ENCODE measurements at places on chromosomes 7 and 10.

- no peak for DNase-seq
Observed at GRCh38 chr7:86776136-86776535, 132.4 kb downstream of the GRM3 start.

GRCh38 chr7:142418326-142418725 is 160.5 kb upstream of the PRSS58 start:
- DNase-seq = no peak

DNA sequence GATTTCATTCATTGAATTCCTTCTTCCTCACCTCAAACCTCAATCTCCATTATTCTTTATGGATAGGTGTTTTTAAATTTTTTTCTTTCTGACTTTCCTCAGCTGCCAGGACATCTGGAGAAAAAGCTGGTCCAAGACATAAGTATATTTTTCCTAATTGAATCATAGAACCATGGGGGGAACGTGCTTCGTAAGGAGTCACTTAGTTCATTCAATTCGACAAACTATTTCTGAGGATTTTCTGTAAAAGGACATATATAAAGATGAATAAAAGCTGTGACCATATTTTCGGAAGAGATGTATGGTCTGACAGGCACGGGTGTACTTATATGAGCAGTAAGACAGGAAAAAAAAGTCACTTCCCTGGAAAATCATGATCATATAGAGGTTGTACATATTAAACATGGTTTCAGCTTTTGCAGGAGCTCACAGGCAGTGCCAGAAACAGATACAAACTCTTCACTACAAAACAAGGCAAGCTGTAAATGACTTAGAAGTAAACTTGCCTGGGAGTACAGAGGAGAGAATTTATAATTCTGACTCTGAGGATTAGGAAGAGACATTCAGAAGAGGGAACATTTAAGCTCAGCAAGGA is 88.2 kb upstream of the EGR2 start:
- no peak for DNase-seq

GRCh38 chr7:30252885-30253795 is 31.3 kb upstream of the ZNRF2 start:
- no peak for DNase-seq

DNA sequence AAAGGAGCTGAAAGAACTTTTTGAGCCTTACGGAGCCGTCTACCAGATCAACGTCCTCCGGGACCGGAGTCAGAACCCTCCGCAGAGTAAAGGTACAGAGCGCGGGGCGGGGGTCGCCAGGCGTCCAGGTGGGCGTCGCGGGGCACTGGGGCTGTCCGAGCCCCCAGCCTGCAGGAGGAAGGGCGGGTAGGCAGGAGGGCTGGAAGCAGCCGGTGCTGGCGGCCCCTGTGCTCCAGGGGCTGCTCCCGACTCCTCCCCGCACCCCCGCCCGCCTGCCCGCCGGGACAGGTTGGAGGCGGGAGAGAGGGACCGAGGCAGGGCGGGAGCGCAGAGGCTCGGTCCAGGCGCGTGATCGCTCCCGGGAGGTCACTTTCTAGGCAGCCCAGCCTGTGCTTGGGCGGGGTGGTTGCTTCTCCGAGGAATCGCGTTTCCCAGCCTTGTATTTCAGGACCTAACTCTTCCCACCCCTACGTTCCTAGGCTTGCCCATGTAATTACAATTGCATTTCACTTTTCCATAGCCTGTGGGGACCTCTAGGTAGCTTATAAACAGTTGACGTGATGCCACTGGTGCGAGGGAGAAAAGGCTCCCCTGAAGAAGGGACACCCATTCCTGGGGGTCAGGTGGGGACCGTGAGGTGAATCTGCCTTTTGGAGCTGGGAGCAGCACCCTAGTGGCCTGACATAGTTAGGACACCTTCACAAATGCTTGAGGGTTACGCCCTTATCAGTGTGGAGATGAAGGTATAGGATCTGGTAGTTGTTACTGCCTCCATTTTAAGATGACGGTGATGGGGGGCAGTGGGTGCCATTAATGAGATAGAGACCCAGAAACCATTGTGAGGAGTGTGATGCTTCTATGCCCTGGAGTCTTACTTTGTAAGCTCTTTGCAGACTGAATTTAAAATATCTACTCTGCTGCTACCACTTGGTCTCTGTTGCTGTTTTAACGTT is 148.2 kb downstream of the CELF2 start:
- no peak for DNase-seq

DNA sequence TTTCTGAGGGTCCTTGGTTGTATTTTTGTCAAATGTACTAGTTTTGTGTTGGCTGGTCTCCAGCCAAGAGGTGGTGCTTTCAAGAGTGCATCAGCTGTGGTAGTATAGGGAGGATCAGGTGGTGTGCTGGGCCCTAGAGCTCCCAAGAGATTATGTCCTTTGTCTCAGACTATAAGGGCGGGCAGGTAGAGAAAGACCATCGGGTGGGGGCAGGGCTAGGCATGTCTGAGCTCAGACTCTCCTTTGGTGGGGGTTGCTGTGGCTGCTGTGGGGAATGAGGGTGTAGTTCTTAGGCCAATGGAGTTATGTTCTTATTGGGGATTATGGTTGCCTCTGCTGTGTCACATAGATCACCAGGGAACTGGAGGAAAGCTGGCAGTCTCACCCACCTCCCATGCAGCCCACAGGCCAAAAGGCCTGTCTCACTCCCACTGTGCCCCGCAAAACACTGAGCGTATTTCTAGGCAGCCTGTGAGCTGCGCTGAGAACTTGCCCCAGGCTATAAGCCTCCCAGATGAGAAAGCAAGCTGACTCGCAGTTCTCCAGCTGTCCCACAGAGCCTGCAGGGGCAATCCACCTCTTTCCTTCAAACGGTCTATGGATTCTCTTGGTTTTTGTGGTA is 1066.7 kb downstream of the GRM8 start:
- no peak for DNase-seq

DNA sequence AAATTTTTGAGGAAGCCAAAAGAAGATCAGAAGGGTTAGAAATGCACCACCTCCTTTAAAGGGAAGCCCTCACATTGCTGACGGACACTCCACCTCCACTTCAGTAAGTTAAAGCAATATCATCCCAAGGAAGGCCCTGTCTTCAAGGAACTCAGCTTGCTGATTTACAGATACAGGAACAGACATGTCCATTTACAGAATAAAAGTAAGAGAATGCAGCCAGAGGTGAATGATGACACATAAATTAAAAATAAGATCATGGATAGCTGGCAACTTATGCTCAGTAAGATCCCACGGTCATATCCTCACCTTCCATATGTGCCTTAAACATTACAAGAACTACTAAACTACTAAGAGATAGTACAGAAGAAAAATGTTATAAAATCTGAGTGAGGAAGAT is 20.4 kb downstream of the GRB10 start:
- DNase-seq = no peak

- no peak for DNase-seq
Observed at GRCh38 chr7:77944183-77945182, 145.9 kb downstream of the PHTF2 start.

DNA sequence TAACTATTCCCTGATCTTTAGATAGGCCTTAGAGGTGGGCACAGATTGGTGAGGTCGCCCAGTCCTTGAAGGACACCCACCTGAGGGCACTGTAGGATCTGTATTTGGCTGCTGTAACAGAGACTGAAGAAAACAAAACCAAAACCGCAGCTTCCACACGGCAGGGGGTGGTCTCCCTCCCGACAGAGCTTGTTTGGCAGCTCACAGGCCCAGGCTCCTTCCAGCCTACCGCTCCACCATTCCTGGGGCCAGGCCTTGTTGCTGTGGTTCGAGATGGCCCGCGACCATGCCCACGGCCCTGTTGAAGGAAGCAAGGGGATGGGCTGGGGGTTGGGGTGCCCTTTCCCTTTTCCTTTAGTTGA is 30.4 kb downstream of the ZNF783 start:
- DNase-seq = no peak

GRCh38 chr10:14276210-14276609 is 54.5 kb downstream of the FRMD4A start:
- DNase-seq = no peak

DNA sequence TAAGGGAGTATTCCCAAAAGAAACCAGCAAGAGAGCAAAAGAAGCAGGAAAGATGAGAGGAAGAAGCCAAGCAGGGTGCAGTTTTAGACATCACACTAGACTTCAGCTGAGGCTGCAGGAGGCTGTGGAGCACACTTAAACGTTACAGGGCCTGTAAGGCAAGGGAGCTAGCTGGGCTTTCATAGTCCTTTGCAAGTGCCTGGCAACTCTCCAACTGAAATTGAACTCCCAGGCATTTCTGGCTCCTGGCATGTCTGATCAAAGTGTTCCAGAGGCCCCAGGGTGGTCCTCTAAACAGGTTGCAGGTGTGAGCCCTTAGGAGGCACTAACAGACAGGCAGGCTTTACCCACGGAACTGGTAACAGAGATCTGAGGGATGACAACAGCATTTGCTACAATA is 750.2 kb downstream of the XPNPEP1 start:
- DNase-seq = no peak

DNA sequence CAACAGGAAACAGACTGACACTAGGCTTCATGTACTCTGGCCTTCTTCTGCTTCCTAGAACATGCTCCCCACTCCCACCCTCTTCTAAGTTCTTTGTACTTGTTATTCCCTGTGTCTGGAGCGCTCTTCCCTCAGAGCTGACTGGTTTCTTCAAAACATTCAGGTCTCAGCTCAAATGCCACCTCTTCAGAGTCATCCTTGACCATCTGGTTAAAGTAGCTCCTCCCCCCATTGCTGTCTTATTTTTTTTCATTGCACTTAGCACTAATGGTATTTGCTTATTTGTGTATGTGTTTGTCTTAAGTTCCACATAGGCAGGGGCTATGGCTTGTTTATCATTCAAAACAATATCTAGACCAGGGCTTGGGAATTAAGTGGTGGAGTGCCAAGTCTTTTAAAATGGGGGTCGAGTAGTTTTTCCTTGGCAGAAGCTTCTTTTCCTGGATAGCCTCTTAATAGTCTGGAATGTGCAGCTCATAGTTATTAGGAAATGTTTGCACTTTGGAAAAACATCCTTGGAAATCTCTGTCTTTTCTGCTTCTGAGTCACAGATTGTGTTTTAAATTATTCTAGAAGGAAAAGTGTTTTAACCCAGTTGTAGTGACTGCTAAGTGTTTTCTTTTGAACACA is 60.0 kb downstream of the RALA start:
- DNase-seq = no peak

DNA sequence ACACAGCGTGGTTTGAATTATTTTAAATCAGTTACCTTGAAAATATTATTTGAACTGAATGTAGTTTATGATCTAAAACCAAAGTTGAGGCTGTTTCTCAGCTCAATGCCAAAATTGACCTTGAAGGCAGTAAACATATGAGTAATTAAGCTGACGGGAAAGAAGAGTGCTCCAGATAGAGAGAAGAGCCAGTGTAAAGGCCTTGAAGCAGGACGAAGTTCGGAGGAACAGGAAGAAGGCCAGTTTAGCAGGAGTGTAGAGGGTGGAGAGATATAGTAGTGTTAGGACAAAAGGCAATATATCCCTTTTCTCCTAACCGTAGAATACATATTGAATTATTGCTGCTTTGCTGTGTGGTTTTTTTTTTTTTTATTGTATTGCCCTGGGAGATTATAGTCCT is 63.2 kb downstream of the CYP51A1 start:
- no peak for DNase-seq

DNA sequence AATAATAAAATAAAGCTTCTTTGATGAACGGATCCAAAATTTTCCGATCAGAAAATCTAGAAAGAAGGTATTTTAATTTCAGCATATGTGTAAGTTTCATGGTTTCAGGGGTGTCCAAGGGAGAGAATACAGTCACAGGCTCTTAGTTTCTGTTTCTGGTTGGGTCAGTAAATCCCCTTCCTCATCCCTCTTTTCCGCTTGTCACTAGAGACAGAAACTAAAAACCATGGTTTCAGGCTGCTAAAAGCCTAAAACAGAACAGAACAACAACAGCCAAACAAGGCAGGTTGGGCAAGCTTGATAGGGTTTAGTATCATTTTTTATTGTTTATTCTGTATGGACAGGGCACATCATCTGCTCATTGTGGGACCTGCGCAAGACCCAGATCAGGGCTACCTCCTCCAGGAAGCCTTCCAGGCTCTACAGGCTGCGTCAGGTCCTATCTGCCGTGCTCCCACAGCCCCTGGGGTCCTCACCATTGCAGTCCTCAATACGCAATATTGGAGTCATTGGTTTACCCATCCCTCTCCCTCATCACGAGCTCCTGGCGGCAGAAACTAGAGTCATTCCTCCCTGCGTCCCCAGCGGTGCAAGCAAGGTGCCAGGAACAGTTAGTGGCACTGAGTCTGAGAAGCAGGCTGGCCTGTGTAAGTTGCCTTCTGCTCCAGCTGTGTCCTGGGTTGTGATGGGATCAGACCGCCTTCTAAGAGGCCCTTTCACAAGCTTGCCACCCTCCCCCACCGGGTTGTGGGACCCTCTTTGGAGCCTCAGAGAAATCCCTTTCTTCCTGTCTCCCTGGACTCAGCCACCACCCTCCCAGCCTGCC is 70.2 kb upstream of the CUX1 start:
- no peak for DNase-seq

- no peak for DNase-seq
Observed at GRCh38 chr10:77253556-77254064, 384.0 kb downstream of the KCNMA1 start.

DNA sequence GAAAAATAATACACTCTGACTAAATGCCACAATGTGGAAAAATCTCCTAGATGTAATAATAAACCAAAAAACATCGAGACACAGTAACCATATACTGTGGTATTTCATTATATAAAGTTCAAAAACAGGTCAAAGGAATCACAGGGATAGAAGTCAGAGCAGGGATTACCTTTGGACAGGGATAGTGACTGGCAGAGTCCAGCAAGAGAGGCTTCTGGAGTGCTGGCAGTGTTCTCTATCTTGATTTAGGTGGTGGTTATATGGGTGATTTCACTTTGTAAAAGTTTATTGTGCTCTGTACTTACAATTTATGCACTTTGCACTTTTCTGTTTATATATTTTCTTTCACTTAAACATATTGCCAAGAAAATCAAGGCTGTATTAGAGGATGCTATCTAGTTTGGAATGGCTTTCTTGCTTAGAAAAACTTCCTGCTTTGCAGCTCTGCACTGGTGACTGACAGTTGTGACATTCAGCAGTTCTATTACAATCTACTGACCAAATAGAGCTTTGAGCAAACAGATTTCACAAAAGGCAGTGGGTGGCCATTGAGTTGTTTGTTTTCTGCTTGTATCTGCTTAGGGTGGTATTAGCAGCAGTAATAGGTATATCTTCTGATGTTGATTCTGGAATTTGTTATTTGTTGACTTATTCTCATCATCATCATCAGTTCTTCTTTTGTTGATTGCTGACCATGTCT is 263.6 kb upstream of the LRGUK start:
- no peak for DNase-seq

- DNase-seq = no peak
Observed at GRCh38 chr7:150955519-150956394, 22.4 kb downstream of the KCNH2 start.

GRCh38 chr7:135167365-135167917 is 3.1 kb downstream of the CYREN start:
- no peak for DNase-seq

GRCh38 chr10:119079599-119080520 is 757 bp downstream of the EIF3A start:
- peak; percentile 61 for DNase-seq

DNA sequence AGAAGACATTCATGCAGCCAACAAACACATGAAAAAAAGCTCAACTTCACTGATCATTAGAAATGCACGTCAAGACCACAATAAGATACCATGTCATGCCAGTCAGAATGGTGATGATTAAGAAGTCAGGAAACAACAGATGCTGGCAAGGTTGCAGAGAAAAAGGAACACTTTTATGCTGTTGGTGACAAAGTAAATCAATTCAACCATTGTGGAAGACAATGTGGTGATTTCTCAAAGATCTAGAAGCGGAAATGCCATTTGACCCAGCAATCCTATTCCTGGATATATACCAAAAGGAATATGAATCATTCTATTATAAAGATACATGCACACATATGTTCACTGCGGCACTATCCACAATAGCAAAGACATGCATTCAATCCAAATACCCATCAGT is 77.6 kb downstream of the C10orf90 start:
- DNase-seq = no peak

- DNase-seq = no peak
Observed at GRCh38 chr10:29957236-29957635, 102.2 kb downstream of the JCAD start.

Data from amniotic stem cell (primary cell).